ENCODE measurements at places on chromosomes 7 and 10.

DNA sequence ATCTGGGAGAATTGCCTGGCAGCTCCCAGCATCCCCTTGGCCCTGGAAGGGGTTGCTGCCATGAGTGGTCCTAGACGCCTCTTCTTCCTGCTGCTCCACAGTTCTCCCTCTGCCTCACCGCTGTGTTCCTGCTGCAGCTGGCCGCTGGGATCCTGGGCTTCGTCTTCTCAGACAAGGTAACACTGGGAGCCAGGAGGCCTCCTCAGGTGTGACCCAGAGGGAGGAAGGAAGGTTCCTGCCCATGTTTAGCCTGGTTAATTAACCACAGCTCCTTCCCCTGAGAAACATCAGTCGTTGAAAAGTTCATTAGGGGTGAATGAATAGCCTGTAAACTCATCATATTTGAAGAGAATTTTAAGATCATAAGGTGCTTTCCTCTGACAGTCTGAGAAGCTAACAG, 18.2 kb downstream of the TSPAN33 start:
- DNase-seq: no peak

GRCh38 chr7:142557971-142558582, 191.2 kb upstream of the PRSS1 start:
- DNase-seq: peak; percentile 56

GRCh38 chr10:70906031-70906783, 17.8 kb upstream of the PCBD1 start:
- DNase-seq: no peak

- no peak for DNase-seq
These were observed 286.7 kb upstream of the FZD8 start for GRCh38 chr10:35928748-35929147.

- no peak for DNase-seq
These were observed 3.8 kb downstream of the NUDCD3 start for GRCh38 chr7:44486693-44487092.

DNA sequence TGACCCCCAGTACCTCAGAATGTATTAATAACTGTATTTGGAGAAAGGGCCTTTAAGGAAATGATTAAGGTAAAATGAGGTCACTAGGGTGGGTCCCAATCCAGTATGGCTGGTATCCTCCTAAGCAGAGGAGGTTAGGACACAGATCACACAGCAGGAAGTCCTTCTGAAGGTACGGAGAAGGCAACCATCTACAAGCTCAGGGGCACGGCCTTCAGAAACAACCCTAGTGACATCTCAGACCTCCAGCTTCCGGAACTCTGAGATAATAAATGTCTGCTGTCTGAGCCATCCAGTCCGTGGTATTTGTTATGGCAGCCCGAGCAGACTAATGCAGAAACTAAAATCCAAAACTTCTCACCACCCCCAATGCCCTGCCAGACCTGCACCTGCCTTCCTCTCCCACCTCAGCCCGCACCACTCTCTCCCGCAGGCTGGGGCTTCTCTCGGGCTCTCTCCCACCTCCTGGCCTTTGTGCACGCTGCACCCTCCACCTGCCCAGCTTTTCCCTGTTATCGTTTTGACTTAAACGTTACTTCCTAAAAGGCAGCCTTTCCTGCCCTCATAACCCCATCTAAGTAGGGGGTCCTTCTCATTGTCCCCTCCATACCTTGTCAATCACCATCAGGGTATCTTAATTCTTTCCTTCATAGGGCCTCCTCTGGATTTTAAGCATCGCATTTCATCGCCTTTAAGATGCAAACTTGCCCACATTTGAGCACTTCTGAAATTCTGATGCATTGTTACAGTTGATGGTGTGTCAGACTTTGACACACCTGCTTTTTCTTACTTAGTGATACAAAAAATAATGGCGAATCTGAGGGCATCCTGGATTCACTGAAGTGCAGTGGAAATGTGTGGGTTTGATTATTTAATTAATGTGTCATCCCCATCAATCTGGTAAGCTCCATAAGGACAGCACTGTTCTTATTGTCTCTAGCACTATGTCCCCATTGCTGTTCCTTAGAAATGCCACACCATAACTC, 32.2 kb upstream of the AQP1 start:
- DNase-seq: no peak

DNA sequence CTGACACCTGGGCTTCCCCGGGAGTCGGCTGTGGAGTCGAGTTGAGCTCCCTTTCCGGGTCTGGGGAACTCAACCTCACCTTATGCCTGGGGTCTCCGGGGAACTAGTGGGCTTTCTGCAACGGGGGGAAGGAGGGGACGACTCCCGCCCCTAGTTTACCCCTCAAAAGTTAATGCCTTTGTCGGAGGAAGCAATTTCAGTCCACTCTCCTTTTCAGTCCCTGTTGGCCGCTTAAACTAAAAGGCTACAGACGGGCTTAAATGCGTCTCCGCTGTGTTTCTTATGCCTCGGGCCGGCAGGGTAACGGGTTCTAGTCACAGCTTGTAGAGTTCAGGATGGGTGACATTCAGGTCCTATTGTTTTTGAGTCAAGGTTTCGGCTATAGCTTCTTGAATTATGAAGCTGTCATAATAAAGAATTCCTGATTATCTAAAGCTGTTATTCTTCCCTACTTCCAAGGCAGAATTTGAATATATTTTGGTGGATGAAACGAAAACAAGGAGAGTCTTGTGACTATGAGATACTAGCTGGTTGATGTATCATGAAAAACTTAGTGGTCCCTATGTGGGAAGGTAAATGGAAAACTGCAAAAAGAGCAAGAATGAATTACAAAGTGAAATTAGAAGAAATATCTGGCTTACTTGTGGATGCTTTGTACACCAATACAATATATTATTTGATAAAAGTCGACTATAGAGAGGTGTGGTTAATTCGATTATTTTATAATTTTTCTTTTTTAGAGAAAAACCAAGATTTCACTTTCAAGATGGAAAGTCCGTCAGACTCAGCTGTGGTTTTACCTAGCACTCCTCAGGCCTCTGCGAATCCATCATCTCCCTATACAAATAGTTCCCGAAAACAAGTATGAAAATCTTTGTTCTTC, 495 bp downstream of the SFR1 start:
- no peak for DNase-seq

DNA sequence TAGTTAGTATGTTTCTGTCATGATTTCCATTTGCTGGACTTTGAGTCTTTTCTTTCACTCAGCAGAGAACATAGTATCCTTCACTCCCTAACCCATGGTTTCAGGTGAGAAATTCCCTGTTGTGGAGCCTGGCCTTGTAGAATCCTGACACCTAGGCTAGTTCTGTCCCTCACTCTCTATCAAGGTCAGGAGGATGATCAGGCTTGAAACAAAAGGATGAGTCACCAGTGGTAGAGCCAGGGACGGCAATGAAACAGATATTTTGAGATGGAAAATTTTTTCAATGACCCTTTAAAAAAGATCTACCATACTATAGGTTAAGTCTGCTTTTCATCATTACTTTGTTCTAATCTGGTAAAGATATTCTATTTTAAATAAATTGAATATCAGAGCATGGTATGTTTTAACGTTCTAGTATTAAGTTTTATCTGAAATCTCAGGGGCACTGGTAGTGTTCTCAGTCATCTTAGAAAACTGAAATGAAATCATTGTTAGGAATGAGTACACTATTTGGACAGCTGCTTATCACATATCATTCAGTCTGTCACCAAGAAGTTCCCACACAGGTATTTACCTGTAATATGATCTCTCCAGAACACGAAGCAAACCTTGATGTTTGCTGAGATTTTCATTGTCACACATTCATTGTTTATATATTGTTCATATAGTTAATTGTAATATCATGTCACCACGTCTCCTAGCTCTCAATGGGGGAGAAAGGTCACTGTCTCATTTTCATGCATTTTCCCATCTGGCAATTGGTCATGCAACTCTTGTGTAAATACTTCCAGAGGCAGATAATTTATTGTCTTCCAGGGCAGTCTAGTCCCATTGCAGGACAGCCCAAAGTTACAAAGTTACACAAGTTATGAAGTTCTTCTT, 299.9 kb upstream of the LRRTM3 start:
- DNase-seq: no peak

DNA sequence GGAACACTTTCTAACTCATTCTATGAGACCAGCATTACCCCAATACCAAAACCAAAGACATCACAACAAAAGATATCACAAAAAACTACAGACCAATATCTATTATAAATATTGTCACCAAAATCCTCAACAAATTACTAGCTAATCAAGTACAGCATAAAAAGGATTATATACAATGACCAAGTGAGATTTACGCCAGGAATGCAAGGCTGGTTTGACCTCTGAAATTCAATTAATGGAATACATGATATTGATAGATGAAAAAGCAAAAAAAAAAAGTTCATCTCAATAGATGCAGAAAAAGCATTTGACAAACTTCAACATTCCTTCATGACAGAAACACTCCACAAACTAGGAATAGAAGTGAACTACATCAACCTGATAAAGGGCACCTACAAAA, 175.3 kb downstream of the LCOR start:
- DNase-seq: no peak

GRCh38 chr10:121598263-121599249, at the start of gene FGFR2:
FGFR2 (minus strand) TSS chr10:121598444; CDS start chr10:121593817, 4,627 bp downstream.
- peak; percentile 64 for DNase-seq

GRCh38 chr10:48463318-48464003, 141.4 kb downstream of the ARHGAP22 start:
- no peak for DNase-seq

GRCh38 chr7:24966802-24967201, 13.2 kb downstream of the OSBPL3 start:
- no peak for DNase-seq

DNA sequence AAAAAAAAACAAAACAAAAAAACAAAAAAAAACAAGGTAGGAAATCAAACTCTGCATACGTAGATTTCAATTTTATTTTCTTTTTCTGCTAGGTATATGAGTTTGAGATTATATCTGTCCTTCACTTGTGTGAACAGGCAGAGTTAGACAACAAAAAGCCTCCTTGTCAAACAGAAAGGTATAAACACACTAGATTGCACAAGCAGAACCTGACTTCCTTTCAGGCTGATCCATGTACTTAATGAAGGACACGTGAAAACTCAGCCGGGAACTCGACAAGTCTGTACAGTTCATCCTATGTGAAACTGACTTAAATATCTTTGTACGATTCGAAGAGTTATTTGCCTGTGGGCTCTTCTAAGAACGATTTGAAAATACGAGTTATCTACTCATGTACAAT, 254.1 kb downstream of the ARL4A start:
- DNase-seq: no peak

DNA sequence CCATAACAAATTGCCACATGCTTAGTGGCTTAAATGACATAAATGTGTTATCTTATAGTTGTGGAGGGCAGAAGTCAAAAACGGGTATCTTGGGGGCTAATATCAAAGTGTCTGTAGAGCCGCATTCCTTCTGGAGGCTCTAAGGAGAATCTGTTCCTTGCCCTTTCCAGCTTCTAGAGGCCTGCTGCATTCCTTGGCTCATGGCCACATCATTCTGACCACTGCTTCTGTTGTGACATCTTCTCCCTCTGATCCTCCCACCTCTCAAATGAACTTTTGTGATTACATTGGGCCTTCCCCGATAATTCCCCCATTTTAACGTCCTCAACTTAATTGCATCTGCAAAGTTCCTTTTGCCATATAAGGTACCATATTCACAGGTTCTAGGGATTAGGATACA, 76.1 kb downstream of the CYP26A1 start:
- DNase-seq: no peak

DNA sequence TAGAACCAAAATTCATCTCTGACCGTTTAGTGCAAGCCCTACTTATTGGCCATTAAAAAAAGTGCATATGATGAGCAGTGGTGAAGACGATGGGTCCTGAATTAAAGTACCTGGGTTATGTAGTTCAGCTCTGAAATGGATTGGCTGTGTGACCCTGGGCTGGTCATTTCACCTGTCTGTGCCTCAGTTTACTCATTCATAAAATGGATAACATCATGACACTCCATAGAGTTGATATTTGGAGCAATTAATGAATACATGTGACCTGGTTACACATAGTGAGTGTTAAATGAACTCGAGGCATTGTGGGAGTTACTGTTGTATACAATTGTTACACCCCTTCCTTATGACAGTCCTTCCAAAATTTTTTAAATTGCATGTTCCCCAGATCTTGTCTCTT, 9.1 kb downstream of the MAP3K8 start:
- DNase-seq: no peak

DNA sequence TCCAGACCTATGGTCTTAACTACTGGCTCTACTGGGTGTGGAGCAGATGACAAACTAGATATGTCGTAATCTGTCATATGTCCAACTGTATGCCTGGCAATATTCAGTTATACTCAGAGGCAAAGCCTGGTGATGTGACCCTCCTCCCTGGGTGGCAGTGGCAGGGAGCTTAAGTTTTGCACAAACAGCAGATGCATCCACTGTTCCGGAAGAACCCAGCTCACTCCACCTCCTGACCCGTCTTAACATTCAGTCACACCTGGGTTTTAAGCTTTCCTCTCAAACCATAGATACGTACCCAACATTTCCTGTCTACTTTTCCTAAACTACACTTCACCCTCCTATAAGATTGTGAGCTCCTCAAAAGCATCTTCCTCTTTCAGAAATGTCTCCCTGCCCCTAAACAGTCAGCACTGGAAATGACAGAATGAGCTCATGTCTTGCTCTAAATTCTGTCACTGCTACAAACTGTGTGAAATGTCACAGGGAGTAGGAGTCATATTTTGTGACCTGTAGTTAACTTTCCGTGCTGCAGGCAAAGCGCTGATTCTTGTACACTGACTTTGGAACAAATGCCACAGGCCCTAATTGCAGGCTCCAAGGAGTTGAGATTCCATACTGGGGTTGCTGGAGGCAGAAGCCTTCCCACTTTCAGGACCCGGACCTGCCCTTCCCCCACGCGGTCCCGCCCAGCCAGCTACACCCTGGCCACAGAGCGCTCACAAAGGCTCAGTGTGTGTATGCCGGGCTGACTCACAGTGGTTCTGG, 23.9 kb downstream of the SCD start:
- DNase-seq: peak; percentile 54

GRCh38 chr10:5927306-5927705, 37.3 kb downstream of the FBH1 start:
- DNase-seq: no peak

DNA sequence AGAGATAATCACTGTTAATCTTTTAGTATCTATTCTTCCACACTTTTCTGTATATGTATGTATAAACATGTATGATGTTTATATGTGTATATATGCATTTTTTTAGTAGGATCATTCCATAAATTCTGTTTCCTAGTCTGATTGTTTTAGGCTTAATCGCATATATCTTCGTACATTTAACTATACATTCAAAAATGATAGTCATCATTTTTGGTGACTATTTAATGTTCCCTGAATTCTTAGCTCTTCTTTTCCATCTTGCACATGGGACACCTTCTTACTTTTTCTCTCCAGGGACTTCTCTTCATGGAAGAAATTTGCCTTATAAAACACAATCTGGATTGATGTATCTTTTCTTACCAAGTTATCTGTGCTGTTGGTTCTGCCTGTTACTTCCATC, 42.1 kb downstream of the ZNF277 start:
- no peak for DNase-seq

- DNase-seq: no peak
These were observed 66.8 kb downstream of the MINDY4 start for GRCh38 chr7:30838008-30838407.

- no peak for DNase-seq
These were observed 29.3 kb downstream of the ASNS start for GRCh38 chr7:97842772-97843345.

GRCh38 chr10:77620731-77621130, 16.9 kb downstream of the KCNMA1 start:
- DNase-seq: no peak

- no peak for DNase-seq
These were observed 7.3 kb upstream of the OR2A2 start for GRCh38 chr7:144102041-144102440.

- no peak for DNase-seq
These were observed 223.6 kb downstream of the GATA3 start for GRCh38 chr10:8278099-8278498.

GRCh38 chr10:112461029-112461887, 14.2 kb downstream of the VTI1A start:
- no peak for DNase-seq

All from GM10248 (cell line).